NCI-H1105 (cell line): ENCODE measurements at places on chromosomes 12 and 14.

DNA sequence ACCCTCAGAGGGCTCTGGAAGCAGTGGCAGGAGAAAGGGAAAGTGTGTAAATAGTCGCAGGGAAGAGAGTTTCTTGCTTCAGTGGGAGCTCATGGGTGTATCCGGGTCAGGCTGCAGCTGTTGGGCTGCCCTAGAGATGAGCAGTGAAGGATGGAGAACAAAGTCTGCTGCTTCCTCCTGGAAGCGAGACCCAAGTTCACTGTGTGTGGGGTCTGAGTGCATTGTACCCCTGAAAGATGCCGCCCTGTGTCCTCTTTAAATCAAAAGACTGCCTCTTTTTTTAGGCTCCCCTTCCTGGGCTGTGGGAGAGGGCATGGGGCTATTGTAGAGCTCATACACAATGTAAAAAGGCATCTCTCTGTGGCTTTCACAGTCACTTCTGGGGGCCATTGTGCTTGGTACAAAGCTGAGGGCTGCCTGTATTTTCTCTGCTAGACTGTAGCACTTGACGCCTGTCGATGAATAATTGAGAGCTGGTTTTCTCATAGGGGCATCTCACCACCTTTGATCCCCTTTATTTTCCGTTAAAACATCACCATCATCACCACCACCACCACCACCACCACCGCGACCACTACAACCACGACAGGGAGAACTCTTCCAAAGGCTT, 16.7 kb downstream of the CHST11 start:
- DNase-seq, result no peak

GRCh38 chr14:63938198-63939005, 85.6 kb downstream of the SYNE2 start:
- no peak for DNase-seq

DNA sequence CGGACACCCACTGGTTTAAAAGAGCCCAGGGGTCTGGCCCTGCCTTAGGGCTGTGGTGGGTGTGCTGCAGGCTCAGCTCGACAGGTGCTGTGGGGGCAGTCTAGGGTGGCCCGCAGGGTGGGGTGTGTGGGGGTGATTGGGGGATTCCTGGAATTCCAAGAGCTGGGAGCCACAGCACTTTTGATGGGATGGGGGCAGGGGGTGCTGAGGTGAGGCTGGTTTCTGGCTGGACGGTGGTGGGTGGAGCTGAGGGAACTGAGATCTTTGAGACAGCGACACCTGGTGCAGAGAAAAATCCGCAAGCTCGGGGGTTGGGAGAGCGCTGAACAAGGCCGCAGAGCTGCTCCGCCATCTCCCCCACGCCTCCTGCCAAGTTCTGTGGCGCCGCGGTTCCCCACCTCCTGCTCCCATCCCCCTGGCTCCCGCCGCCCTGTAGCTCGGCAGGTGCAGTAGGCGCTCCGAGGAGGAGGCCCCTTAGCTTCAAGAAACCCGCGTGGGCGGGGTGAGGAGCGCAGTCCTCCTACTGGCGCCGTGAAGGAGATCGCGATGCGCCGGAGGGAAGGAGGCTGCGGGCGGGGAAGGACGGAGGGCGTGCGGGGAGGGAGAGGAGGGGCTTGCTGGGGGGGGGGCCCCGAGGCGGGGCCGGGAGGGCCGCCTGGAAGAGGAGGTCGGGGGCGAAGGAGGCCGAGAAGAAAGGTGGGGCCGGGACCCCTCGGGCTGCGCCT, 1.3 kb upstream of the TEDC1 start:
- peak; percentile 88 for DNase-seq

DNA sequence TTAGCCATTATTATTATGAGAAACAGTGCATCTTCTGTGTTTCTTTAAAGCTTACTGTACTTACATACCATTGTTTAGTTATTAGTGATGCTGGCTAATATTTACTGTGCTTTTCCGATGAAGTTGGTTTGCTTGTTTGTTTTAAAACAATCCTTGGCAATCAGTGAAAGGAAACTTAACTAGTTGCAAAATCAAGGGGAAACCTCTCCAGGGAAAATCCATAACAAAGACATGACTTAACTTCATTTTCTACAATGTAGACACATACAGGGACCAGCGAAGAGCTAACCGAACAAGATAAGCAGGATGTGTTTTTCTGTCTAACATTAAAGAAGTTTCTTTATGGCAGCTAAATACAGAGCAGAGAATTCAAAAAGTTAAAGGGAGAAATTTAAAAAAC, 102.5 kb upstream of the PARP11 start:
- no peak for DNase-seq

GRCh38 chr12:44307506-44308168, 471.8 kb downstream of the TMEM117 start:
- no peak for DNase-seq

DNA sequence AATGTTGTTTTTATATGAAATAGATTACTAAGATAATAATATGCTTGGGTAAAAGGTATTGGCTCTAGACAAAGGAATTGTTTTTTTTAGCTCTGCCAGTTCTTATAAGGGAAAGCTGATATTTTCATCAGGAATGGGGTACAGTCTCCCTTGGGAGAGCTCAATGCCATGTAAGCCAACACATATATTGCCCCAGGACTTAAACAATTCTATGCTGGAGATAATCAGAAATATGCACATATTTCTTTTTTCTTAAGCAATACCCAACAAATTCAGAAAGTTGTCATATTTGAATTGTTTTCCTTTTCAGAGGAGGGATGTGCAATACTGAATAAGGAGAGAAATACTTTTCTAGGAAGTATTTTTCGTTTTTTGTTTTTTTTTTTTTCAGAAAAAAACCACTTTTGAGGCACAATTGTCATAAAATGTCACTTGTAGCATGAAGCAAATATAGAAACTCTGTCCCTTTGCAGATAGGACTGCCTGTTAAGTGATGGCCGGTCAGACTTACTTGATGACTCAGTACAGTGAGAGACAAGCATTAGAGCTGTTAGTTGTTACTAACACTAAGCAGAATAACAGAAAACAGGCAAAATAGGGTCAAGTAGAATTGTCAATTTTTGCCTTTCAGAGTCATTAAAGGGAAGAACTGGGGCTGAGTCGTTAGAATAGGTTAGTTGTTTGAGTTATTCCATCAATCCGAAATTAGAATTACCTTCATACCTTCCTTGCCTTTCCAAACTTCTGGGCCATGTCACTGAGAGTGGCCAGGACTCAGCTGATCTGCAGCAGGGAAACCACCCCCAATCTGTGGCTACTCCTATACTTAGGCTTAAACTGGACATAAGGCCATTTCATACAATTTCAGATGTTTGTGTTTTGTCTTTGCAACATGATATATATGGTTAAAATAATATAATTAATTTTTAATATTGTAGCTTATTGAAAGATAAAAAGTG, 168.1 kb downstream of the SLC38A4 start:
- no peak for DNase-seq
